ENCODE measurements at places on chromosomes 12 and 14.

DNA sequence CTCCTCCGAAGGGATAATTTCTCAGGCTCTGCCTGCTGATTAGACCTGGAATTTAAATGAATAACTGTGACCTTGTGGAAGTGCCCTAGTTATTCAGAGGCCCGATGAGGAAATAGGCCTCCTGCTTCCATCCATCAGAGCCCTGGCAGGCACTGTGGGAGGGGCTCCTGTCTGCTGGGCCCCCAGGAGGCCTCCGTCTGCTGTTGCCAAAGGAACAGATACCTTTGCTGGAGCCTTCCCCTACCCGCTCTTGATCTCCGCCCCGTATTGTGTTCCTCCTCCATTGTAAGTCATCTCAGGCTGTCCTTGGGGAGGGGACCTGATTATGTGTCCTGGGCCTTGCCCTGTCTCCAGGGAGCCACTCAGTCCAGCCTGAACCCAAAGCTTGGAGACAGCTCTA lies 112.3 kb downstream of the NRXN3 start:
- DNase-seq = no peak

- DNase-seq = no peak
These were observed 2.0 kb upstream of the RNASE8 start for GRCh38 chr14:21055432-21056117.

DNA sequence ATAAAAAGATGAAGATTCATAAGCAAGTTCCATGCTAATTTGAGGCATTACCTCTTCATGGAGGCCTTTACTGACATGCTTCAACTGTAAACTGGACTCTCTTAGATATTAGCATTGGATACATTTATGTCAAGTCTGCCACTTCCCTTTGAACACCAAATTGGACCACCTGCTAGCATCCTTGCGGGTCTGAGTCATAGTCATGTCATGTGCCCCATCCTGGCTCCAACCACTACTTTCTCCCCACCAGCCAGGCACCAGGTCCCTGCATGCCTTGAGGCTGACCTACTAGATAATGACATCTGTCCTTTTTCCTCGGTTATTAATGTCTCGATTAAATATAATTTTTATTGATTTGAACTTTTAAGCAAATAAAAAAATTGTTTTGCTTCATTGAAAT lies 32.9 kb upstream of the EEA1 start:
- DNase-seq = no peak

DNA sequence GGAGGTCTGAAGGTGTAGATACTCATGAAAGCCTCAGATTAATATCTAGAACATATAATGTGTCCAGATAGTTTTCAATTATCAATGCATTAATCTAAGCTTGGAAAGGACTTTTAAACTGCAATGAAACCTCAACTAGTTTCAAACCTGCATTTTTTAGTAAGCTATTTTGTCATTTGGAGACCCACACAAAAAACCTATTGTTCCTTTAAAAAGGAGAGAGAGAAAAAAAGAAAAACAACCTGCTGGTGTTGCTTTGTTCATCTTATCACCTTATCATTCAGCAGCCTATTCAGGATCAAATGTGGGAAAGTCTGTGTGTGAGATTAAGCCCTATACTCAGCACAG lies 215.7 kb upstream of the PLEKHG7 start:
- DNase-seq = no peak

DNA sequence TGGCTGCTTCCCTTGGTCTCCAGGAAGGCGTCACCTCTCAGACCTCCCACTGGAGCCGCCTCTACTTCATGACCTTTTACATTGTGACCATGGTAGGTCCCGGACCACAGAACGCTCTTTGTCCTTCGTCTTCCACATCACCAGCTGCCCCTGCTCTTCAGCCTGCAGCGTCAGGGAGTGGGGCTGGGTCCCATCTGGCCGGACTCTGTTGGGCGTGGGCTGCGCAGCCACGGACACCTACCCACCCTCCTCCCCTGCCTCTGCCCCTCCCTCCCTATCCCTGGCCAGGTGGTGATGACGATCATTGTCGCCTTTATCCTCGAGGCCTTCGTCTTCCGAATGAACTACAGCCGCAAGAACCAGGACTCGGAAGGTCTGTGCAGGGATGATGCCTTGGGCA lies 43.3 kb downstream of the SLC8B1 start:
- no peak for DNase-seq

DNA sequence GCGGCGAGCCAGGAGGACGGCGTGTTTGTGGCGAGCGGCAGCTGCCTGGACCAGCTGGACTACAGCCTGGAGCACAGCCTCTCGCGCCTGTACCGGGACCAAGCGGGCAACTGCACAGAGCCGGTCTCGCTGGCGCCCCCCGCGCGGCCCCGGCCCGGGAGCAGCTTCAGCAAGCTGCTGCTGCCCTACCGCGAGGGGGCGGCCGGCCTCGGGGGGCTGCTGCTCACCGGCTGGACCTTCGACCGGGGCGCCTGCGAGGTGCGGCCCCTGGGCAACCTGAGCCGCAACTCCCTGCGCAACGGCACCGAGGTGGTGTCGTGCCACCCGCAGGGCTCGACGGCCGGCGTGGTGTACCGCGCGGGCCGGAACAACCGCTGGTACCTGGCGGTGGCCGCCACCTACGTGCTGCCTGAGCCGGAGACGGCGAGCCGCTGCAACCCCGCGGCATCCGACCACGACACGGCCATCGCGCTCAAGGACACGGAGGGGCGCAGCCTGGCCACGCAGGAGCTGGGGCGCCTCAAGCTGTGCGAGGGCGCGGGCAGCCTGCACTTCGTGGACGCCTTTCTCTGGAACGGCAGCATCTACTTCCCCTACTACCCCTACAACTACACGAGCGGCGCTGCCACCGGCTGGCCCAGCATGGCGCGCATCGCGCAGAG lies 873 bp downstream of the PLXNC1 start:
- DNase-seq = peak; percentile 56

DNA sequence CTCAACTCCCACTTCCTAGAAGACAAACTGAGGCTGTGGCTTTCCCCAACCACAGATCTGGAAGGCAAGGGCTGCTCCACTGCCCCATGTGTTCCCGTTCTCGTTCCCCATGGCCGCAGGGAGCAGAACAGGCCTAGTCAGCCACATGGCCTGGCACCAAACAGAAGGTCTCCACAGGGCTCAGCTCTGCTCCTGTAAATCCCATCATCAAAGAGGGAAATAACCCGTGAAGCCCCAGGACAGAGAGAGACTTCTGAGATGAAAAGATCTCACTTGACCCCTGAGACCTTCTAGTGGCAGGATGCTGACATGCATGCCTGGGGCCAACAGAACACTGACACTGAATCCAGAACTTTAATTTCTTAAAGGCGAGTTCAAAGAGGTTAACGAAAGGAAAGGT lies 68.9 kb downstream of the BCL11B start:
- DNase-seq = no peak
